Activated CD4-positive, alpha-beta memory T cell treated with anti-CD3 and anti-CD28 coated beads, Interleukin-2, amount 10 ng/mL, durations not matched to agents 7 days and 5 days (primary cell): ENCODE measurements at places on chromosomes 12 and 14. TPM values are rescaled to one million over a fixed set of nuclear protein-coding genes. Genes with fewer than 3 reads are reported as not detected.

GRCh38 chr12:79174626-79175025 is 310.1 kb downstream of the SYT1 start:
- no peak for DNase-seq

GRCh38 chr12:113466454-113467141 is 5.1 kb downstream of the LHX5 start:
- DNase-seq, result no peak

The RNASE1 gene
- total RNA-seq, result not detected

The TMEM233 gene
- total RNA-seq, result not detected

DNA sequence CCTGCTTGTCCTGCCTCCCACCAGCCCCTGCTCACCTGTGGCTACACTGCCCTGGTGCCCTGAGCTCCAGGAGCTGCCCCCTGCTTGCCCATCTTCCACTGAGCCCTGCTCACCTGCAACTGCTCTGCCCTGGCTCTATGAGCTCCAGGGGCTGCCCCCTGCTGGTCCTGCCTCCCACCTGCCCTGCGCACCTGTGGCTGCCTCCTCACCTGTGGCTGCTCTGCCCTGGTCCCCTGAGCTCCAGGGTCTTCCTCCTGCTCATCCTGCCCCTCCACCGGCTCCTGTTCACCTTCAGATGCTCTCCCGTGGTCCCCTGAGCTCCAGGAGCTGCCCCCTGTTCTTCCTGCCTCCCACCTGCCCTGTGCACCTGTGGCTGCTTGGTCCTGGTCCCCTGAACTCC is 247.6 kb downstream of the TMEM121 start:
- no peak for DNase-seq

DNA sequence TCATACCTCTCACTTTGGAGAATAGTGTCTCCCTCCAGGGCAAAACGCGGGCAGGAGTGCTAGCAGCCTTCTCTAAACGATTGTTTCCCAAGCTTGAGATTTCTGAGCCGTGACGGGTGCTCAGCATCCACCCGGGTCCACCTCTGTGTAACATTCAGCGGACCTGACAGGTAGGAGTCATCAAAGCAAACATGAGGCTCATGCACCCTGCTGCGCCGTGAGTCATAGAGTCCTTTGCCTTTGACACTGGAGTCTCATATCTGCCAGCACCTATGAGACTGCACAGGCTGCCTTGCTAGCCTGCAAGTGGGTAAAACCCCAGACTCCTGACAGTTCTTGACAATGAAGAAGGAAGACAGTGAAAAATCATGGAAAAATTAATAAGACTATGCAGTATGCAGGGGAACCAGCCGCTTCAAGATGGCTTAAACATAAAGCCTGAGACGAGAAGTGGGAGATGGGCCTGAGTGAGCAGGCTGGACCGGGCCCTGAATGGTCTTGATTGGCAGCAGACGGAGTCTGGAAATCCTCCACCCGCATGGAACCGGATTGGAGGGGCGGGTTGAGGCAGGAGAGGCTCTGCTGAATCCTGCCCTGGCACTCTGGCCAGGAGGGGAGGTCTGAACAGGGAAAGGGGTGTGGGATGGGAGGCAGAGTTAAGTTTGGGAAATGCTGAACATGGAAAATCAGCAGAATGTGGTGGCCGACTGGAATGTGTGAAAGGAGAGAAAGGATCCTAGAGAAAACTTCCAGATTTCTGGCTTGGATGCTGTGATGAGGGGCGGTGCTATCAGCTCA is 54.2 kb downstream of the LGMN start:
- no peak for DNase-seq

- DNase-seq, result no peak
These were observed 14.5 kb upstream of the LDHB start for GRCh38 chr12:21672146-21672545.

- no peak for DNase-seq
These were observed 26.8 kb upstream of the ADAMTS20 start for GRCh38 chr12:43578782-43579181.

The KRT75 gene
- not detected for total RNA-seq

- no peak for DNase-seq
These were observed 19.6 kb downstream of the IFNG start for GRCh38 chr12:68139941-68140340.

The ZNF664 gene
- total RNA-seq, result 42.5 TPM

DNA sequence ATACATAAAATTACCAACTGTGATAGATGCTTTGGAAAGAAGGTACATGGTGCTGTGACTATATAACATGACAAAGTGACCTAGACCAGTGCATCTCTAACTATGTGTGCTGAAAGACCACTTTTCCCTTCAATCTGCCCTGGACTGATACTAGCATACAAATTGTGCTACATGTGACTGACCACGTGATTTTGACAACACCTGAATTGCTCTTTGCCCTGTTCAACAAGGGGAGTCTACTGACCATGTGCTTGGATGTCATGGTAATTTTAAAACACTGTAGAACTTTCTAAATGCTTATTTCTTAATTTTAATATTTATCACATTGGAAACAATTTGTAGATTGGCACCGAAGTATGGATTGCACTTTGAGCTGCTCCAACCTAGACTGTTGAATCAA is 142.4 kb downstream of the CAND1 start:
- no peak for DNase-seq

DNA sequence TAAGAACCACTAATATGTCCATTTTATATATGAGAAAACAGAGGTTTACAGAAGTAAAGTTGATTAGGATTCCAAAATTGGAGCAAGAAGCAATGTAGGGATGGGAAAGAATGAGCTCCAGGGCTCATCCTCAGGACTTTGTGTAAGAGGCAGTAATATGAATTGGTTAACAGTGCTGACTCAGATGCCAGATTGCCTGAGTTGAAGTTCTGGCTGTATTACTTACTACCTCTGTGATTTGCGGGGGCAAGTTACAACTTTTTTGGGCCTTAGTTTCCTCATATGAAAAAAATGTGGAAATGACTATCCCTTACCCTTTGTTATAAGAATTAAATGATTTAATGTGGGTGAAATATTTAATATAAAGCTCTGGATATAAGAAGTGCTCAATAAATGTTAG is 35.1 kb upstream of the PPP2R5E start:
- no peak for DNase-seq

The STAB2 gene
- total RNA-seq, result not detected
